ENCODE measurements at places on chromosomes 5 and 9.

- DNase-seq, result no peak
These were observed 8.1 kb downstream of the PRDM12 start for GRCh38 chr9:130672466-130672865.

- no peak for DNase-seq
These were observed 25.4 kb downstream of the SLC1A3 start for GRCh38 chr5:36631620-36632362.

- no peak for DNase-seq
These were observed 22.3 kb upstream of the TLR4 start for GRCh38 chr9:117681888-117682287.

DNA sequence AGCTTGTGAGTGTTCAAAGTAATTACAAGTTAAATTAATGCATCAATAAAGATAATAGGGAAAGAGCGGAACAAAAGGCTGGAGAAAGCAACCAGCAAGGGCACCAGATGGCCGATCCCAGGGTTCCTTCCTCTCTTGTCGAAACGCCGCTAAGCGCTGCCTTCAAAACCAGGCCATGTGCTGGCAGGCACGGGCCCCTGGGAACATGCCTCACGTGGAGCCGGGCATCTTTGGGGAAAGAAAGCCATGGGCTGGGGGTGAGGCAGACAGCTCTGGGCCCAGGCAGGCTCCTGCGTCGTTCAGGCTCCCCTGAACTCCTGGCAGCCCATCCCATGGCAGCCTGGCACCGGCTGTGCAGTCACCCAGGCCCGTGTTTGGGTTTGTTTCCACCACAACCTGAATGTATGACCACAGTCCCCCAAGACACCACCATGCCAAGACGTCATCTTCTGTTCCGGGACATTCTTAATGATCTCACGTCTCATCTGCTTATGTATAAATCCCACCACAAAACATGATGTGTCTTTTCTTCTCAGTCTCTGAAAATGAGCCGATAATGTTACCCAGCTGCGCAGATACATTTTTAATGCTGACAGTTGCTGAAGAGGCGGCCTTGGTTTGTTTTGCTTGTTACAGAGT, 110.4 kb upstream of the SARDH start:
- no peak for DNase-seq

DNA sequence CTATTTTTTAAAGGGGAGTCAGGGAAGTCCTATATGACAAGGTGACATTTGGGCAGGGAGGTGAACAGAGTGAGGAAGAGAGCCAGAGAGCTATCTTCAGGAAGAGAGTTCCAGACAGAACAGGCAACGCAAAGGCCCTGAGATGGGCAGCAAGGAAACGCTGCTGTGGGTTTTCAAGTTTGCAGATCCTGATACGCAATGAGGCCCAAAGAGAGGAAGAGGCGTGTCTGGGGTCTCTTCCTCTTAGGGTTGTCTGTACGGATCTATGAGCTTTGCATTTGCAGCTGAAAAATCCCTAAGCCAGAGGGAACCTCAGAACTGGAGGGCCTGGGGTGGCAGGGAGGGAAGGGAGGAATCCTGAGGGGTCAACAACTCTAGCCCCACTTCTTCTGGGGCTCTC, 13.6 kb downstream of the FAT2 start:
- DNase-seq, result no peak

- no peak for DNase-seq
These were observed 639 bp downstream of the PCDH1 start for GRCh38 chr5:141877356-141878185.
